ENCODE measurements at places on chromosomes 13 and 19. TPM values are rescaled to one million over a fixed set of nuclear protein-coding genes. Genes with fewer than 3 reads are reported as not detected.

- no peak for DNase-seq
Observed at GRCh38 chr13:23956106-23956505, 58.8 kb upstream of the C1QTNF9B start.

DNA sequence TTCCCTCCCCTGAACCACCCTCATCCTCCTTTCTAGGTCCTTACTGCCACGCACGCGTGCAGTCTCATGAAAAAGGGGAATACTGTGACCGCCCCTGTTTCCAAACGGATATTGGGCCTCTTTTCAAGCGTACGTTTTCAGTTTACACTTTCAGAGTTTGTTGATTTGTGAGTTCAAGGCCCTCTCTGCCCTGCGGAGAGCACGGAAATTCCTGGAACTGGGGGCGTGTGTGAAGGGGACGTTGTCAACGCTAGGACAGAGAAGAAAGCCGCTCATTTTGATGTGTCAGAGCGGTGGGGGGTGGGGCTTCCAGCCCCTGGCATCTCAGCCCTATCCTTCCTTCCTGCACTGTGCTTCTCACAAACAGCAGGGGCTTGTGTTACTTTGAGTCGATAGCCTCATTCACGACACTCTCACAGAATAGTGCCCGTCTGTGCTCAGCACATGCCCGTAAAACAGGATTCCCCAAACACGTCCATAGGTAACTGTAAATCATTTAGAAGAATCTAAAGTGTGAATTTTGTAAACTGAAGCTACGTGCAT is 137.6 kb upstream of the PEG3 start:
- no peak for DNase-seq

GRCh38 chr13:111486331-111486730 is 165.9 kb downstream of the TEX29 start:
- no peak for DNase-seq

OR7C1 gene
- not detected for total RNA-seq

POU2F2 gene
- 2.4 TPM for total RNA-seq
